Naive thymus-derived CD4-positive, alpha-beta T cell (primary cell): ENCODE measurements at places on chromosomes 4 and X. TPM values are rescaled to one million over a fixed set of nuclear protein-coding genes. Genes with fewer than 3 reads are reported as not detected.
A peak's percentile ranks its signal among the peaks of the same experiment; 100 is the strongest.

- peaks cover 35% of the 10 kb centered on the region for H3K36me3 ChIP-seq
- no peaks in the 10 kb centered on the region for H3K27me3 ChIP-seq
- no peak for DNase-seq
- H3K4me3 ChIP-seq, result no peak overlapping the region
Observed at GRCh38 chr4:10072420-10073017, 44.1 kb downstream of the WDR1 start.

- H3K4me3 ChIP-seq, result no peak overlapping the region
- peaks cover 33% of the 10 kb centered on the region for H3K4me1 ChIP-seq
- H3K27me3 ChIP-seq, result no peaks in the 10 kb centered on the region
Observed at GRCh38 chr4:38313999-38314561, 349.9 kb upstream of the KLF3 start.

The ADH6 gene
- not detected for total RNA-seq

GRCh38 chr4:168408620-168409019, 71.7 kb downstream of the DDX60L start:
- H3K36me3 ChIP-seq, result peaks cover 14% of the 10 kb centered on the region
- no peaks in the 10 kb centered on the region for H3K27me3 ChIP-seq
- no peak for DNase-seq
- no peaks in the 10 kb centered on the region for H3K4me1 ChIP-seq

DNA sequence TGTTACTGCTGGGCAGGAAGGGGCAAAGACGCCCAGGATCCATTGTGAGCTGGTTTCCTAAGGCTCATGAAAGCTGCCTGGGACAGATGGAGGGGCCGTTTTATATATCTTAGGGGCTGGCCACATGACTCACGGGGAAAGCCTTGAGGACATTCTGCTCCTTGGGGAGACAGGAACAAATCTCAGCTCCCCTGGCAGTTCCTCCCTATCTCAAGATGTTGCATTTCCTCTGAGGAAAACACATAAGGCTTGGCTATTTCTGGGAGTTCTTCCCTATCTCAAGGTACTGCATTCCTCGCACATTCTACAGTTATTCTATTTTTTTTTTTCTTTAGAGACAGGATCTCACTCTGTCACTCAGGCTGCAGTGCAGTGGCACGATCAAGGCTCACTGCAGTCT, 804.6 kb upstream of the TENM3 start:
- DNase-seq, result no peak
- H3K4me3 ChIP-seq, result no peak overlapping the region
- H3K36me3 ChIP-seq, result no peaks in the 10 kb centered on the region

The NIPAL1 gene
- total RNA-seq, result 3.3 TPM

GRCh38 chr4:173930329-173930967, 353.0 kb downstream of the FBXO8 start:
- H3K4me1 ChIP-seq, result no peaks in the 10 kb centered on the region
- no peak overlapping the region for H3K4me3 ChIP-seq
- no peak for DNase-seq
- H3K36me3 ChIP-seq, result no peaks in the 10 kb centered on the region
- no peak overlapping the region for H3K27ac ChIP-seq

DNA sequence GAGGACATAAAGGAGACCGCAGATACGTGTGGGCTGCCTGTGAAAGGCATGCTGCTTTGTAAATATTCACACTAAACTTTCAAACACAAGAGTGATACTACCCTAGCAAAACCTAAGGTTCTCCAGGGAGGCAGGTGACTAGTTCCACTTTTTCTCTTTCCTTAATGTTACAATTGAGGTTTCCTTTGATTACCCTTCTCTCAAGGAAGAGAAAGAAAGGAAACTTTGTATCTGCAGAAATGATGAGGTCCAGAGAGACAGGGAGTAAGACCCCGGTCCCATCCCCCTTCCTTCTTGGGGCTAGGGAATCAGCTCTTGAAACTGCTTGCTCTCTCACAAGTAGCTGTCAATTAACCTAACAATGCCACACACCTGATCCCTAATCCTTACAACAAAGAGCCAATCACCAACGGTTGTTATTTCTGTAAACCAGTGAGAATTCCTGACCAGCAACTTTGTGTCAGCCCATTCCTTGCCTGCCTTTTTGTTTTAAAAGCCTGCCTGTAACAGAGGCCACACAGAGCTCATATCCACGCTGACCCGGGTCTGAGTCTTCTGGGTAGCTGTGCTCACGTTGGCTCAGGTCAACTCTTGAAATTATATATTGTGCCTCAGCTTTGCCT, 754.8 kb upstream of the FRG1 start:
- H3K4me3 ChIP-seq, result no peak overlapping the region
- H3K27me3 ChIP-seq, result no peaks in the 10 kb centered on the region
- DNase-seq, result no peak
- no peaks in the 10 kb centered on the region for H3K4me1 ChIP-seq

The SCFD2 gene
- 13.4 TPM for total RNA-seq

DNA sequence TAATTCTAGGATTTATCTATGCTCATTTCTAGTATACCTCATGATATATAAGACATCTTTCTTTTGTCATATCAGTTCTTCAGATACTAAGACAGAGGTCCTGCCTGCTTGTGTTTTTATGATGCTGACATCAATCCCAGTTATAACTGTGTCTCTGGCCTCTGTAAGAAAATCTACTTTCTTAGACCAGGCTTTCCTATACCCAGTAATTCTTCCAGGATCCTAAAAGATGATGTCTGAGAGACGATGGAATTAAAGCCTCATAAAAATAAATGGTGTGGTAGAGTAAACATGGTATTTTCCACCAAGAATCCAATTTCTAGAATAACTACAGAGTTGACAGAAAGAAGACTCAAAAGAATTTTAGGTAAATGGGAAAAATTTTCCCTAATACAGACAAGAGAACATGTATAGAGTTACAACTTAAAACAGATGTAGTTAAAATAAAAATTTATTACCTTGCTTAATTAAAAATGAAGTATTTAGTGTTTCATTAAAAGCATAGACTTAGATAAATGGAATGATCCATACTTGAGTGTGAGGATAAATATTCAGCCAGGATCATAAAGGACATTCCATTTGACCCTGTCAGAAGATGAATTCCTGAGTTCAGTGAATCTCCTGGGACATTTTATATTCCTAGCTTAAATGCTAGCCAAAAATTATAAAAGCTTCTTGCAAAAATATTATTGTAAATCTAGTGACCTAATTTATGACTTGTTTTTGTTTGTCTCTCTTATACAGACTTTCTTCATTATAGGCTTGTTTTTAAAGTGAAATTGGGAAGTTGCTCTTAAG, 137.4 kb downstream of the PDLIM5 start:
- no peak overlapping the region for H3K27ac ChIP-seq
- no peaks in the 10 kb centered on the region for H3K27me3 ChIP-seq
- H3K4me1 ChIP-seq, result no peaks in the 10 kb centered on the region
- no peak for DNase-seq
- H3K4me3 ChIP-seq, result no peak overlapping the region

DNA sequence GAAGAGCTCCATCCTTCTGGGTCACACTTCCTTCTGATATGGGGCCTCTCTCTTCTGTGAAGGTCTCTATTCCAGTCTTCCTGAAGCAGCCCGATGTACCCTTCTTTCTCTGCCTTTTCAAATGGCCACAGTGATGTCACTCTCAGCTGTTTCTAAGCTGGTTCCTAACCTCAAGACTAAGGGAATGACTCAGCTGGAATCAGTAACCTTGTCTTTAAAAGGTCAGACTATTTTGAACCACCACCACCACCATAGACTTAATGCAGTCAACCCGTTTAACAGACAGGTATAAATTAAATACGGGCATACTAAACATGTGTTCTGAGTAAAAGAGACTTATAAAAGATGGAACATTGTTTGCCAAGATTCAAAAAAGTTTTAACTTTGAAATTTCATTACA, 121.0 kb downstream of the PPA2 start:
- H3K27me3 ChIP-seq, result no peaks in the 10 kb centered on the region
- H3K4me3 ChIP-seq, result no peak overlapping the region
- no peaks in the 10 kb centered on the region for H3K36me3 ChIP-seq
- no peaks in the 10 kb centered on the region for H3K4me1 ChIP-seq

The TADA2B gene
- 41.5 TPM for total RNA-seq

The DMRTC1B gene
- total RNA-seq, result not detected in 2 replicates

DNA sequence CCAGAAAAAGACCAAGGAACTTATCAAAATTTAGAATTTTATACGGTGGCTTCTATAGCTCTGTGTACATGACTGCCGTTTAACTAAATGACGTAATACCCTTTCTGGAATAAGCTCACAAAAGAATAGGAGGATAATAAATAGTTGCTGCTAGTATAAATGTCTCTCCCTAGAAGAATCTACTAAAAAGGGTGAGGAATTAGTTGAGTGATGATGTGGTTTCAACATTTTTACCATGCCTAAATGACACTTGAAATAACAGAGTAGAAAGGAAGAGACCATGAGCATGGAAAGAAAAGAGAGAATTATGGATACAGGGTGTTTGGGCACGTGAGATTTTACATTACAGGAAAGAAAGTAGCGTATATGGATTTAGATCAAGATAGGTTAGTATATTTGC, 231.1 kb downstream of the ARAP2 start:
- H3K4me1 ChIP-seq, result no peaks in the 10 kb centered on the region
- H3K36me3 ChIP-seq, result no peaks in the 10 kb centered on the region
- H3K4me3 ChIP-seq, result no peak overlapping the region
- no peaks in the 10 kb centered on the region for H3K27me3 ChIP-seq
- no peak overlapping the region for H3K27ac ChIP-seq
- DNase-seq, result no peak

The PGAM4 gene
- total RNA-seq, result not detected

The MAD2L1 gene
- 7.6 TPM for total RNA-seq

GRCh38 chr4:126106658-126107057, 791.9 kb downstream of the FAT4 start:
- H3K36me3 ChIP-seq, result no peaks in the 10 kb centered on the region
- no peak overlapping the region for H3K27ac ChIP-seq
- DNase-seq, result no peak
- H3K4me1 ChIP-seq, result no peaks in the 10 kb centered on the region
- no peaks in the 10 kb centered on the region for H3K27me3 ChIP-seq

The MAMLD1 gene
- 0.27 TPM for total RNA-seq

The PCDH19 gene
- 0.05 TPM for total RNA-seq

DNA sequence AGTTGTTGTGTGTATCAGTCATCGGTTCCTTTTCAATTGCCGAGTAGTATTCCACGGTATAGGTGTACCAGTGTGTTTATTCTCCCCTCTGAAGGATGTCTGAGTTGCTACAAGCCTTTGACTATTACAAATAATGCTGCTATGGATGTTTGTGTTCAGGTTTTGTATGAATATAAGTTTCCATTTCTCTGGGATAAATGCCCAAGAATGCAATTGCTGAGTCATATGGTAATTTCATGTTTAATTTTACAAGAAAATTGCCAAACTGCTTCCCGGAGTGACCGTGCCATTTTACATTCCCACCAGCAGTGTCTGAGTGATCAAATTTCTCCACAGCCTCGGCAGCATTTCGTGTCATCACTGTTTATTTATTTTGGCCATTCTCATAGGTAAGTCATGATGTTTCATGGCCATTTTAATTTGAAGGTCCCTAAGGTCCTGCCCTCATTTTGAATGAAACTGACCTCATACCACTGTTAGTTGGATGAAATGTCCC, 73.9 kb downstream of the IRF2 start:
- peaks cover 79% of the 10 kb centered on the region for H3K36me3 ChIP-seq
- H3K4me3 ChIP-seq, result no peak overlapping the region
- no peak for DNase-seq
- no peaks in the 10 kb centered on the region for H3K27me3 ChIP-seq

GRCh38 chrX:153768311-153769157, 4.5 kb downstream of the PLXNB3 start:
- no peaks in the 10 kb centered on the region for H3K36me3 ChIP-seq
- H3K4me1 ChIP-seq, result no peaks in the 10 kb centered on the region
- no peak overlapping the region for H3K4me3 ChIP-seq
- no peaks in the 10 kb centered on the region for H3K27me3 ChIP-seq
- DNase-seq, result no peak
- no peak overlapping the region for H3K27ac ChIP-seq

The KLB gene
- total RNA-seq, result not detected

DNA sequence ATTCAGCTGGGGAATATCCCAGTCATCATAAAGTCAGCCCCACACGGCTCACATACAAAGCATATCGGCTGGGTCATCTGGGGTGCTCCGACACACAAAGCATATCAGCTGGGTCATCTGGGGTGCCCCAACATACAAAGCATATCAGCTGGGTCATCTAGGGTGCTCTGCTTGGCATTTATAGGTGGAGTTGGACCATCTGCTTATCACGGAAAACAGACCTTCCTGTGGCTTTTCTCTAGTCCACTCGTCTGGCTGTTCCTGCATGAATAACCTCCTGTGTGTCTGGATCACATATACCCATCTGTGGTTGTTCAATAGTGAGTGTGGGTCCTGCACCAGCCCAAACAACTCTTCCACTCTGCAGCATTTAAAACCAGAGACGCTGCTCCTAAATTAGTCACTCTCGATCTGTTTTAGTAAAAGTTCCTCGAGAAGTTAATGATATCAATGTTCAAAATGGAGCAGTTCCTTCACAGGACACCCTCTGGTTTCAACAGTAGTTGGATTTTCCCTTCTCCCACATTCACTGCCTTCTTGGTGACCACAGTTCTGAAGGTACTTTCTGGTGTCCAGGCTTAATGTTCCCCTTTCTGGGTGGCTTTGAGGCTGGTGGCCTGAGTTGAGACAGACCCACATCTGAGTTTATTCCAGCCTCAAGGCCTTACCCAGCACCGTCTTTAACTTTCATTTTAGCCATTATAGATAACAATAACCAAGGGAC, 70.0 kb upstream of the FRG1 start:
- no peak overlapping the region for H3K27ac ChIP-seq
- DNase-seq, result no peak
- no peak overlapping the region for H3K4me3 ChIP-seq
- no peaks in the 10 kb centered on the region for H3K36me3 ChIP-seq

- H3K27ac ChIP-seq, result no peak overlapping the region
- no peaks in the 10 kb centered on the region for H3K36me3 ChIP-seq
- peak; percentile 55 for DNase-seq
- no peaks in the 10 kb centered on the region for H3K27me3 ChIP-seq
- H3K4me3 ChIP-seq, result no peak overlapping the region
- no peaks in the 10 kb centered on the region for H3K4me1 ChIP-seq
Observed at GRCh38 chrX:111041018-111041462, 55.0 kb upstream of the PAK3 start.

DNA sequence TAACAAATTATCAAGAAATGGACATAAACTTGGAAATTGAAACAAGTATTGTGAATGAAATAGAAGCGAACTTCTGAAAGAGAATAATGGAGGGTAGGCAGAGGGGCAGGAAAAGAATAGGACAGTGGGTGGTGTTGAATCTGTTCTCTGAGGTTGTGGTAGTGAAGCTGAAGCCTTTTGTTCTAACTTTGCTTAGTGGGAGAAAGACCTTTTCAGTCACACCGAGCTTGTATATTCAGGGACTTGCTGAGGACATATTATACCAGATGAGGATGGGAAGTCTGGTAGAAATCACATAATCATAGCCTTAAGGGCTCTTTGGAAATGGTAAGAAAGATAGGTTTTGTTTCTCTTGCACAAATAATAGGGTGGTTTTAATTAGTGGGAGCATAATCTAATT, 115.4 kb upstream of the NDST4 start:
- H3K4me3 ChIP-seq, result no peak overlapping the region
- no peaks in the 10 kb centered on the region for H3K4me1 ChIP-seq
- no peak for DNase-seq
- no peak overlapping the region for H3K27ac ChIP-seq

The CCDC120 gene
- total RNA-seq, result 12.8 TPM

The MAGEB1 gene
- total RNA-seq, result not detected

- no peak for DNase-seq
- no peak overlapping the region for H3K4me3 ChIP-seq
- H3K36me3 ChIP-seq, result no peaks in the 10 kb centered on the region
- no peak overlapping the region for H3K27ac ChIP-seq
- H3K4me1 ChIP-seq, result no peaks in the 10 kb centered on the region
Observed at GRCh38 chr4:57763070-57763469, 652.9 kb upstream of the IGFBP7 start.

GRCh38 chr4:17096692-17097091, 198.2 kb upstream of the LDB2 start:
- H3K36me3 ChIP-seq, result no peaks in the 10 kb centered on the region
- H3K27me3 ChIP-seq, result no peaks in the 10 kb centered on the region
- no peak overlapping the region for H3K4me3 ChIP-seq
- H3K27ac ChIP-seq, result no peak overlapping the region
- DNase-seq, result no peak
